Fibroblast of gingiva (primary cell): ENCODE measurements at places on chromosomes 4 and X.

DNA sequence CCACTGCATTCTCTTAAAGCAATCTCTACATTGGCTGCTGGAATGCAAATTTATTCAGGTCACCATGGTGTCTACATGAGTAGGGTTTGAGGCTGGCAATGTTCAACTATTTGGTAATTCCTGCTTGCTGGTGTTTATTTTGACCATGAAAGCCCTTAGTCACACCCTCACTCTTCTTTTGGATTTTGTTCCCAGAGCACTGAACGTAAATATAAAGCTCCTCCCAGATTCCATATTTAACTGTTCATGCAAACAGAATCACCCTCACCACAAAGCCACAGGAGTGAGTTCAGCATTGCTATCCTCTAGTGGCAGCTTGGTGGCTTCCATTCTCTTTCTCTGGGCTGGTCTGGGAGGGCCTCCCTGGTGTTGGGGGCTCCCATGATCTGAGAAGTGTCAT lies 82.8 kb downstream of the LNX1 start:
- DNase-seq: peak; percentile 80

GRCh38 chr4:159422019-159422418 lies 319.1 kb downstream of the RAPGEF2 start:
- DNase-seq: no peak

DNA sequence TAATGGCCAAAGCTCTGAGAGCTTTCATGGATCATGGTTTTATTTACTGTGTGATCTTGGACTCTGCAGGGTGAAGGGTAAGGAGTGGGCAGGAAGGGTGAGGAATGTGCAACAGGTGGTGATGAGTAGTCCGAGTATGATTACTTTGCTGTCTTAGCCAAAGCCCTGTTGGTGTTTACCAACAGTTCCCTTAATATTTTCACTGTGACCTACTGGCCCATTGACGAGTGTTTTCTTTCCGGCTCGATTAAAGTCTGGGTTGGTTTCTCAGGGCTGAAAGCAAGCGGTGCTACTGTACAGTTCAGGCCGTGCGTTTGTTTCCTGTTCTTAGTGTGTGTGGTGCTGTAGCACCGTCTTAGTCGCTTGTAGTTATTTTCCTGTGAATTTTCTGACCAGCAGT lies 2.6 kb downstream of the ARHGAP24 start:
- peak; percentile 26 for DNase-seq

DNA sequence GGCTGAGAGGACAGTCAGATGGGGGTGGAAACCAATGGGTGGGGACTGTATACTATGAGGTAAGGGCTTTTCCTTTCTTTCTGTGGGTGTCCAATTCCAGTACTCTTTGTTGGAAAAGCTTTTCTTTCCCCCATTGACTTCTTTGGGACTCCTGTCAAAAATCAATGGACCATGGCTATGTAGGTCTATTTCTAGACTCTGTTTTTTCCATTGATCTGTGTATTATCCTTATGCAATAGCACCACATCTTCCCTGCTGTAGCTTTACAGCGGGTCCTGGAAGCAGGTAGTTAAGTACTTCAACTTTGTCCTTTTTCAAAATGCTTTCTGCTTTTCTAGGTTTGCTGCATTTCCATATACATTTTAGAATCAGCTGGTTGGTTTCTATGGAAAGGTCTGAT lies 11.8 kb upstream of the CPLX1 start:
- DNase-seq: no peak

DNA sequence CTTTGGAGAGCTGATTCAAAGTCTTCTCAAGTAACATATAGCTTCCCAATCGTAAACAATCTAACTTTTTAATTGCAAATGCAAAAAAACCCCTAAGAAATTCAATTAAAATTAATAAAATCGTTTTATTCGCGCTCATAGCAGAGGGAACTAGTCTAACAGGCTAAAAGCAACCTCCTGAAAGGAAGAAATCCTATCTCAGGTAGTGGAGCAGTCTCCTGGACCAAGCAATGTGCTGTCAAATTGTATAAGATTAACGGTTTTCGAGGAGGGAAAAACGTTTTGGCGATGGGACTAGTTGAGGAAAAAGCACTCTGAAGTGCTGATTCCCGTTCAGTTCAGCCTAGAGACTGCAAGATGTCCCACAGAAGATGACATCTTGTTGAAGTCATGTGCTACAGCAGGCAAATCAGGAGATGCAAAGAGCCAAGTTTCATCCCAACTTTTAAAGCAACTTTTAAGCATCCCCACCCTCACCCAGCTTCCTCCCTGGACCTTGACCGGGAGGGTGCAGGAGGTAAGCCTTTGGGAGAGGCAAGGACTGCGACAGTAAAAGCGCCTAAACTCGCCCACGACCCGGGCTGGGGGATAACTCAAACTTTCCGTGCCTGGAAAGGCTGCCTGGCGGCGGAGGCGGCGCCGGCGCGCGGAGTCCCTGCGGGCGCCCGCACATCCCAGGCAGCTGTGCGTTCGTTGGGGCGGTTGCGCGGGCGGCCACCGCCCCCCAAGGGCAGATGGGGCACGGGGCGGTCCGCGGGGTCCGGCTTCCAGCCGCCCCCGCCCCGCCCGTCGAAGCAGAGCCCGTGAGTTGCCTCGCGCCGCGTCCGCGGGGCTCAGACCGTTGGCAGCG lies 784 bp downstream of the MAP7D3 start:
- DNase-seq: peak; percentile 14
